ENCODE measurements at places on chromosomes 12 and 14.
A peak's percentile ranks its signal among the peaks of the same experiment; 100 is the strongest.

- no peak for DNase-seq
These were observed 39.8 kb downstream of the SPRING1 start for GRCh38 chr12:116698116-116698515.

- no peak for DNase-seq
These were observed 121.9 kb downstream of the SPTSSA start for GRCh38 chr14:34340025-34340625.

DNA sequence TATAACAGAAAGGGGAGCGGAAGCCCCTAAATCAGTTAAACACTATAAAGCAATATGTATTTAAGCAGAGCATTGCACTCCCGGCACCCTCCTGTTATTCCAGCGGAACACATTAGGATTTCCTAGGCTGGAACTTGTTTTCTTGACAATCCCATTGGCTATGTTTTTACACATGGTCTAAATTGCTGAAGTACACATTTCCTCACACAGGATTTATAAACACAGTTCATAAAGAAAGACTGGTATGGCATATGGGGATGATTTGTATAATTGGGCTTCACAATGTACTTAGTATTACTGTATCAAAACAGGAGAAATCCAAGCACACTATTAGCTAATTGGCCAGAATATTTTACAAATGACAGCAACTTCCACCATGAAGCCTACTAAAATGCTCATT is 23.3 kb downstream of the PAX9 start:
- no peak for DNase-seq

DNA sequence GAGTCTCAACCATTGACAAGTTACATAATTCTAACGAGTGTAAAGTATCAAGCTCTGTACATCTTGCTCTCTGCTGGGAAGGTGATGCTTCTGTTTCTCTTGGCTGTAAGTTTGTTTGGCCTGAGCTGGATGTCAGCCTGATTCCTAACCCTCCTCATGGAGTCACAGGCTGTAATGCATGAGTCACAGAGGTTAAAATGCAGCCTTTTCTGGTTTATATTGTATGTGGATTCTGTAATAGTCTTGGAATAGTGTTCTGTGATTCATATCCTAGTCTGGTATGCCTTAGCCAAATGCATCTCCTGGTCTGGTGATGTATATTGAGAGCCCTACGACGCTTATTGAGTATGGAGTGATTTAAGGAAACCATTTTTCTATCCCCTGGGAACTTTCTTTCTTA is 104.5 kb upstream of the FRMD6 start:
- DNase-seq: no peak

DNA sequence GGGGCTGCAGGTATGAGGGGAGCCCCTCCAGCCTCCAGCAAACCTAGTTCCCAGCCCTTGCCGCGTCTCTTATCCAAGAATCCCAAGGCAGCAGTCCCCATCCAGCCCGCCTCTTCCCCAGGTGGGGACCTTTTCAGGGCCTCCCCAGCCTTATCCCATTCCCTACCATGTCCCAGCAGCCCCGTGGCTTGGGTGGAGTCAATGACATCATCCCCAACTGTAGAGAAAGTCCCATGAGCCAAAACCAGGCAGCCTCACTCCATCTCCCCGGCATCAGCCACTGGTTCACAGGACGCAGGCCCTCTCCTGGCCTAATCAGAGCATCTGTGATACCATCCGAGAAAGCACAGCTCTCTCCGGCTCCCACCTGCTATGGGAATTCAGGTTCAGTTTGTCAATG is 131.0 kb downstream of the NCOR2 start:
- no peak for DNase-seq

- DNase-seq: no peak
These were observed 306.2 kb downstream of the GALC start for GRCh38 chr14:87686746-87687145.

DNA sequence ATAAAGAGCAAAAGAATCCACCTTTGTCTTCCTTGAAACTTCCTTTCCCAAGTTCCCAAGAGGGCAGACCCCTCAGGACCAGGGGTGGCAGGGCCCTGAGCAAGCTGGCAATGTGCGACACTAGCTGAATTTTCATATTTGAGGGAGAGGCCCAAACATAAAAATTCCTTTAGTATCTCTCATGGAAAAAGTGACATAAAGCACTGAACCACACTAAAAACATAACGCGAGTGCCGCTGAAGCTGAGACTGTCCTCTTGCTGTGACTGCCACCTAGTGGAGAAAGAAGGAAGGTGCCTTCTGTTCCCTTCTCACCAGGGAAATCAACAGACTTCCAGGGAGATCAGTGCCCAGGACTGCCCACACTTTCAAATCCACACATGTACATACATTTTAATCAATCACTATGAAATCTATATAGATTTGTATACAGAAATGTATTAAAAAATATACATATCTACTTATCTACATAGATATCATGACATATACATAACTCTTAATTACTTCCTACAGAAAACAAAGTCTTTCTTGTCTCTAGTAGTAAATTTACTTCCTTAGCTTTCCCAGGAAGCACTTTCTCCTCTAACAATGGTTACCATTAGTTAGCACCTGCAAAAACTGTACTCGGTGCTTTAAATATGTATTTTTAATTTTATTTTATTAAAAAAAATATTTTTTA is 53.8 kb downstream of the SSH1 start:
- DNase-seq: peak; percentile 44

DNA sequence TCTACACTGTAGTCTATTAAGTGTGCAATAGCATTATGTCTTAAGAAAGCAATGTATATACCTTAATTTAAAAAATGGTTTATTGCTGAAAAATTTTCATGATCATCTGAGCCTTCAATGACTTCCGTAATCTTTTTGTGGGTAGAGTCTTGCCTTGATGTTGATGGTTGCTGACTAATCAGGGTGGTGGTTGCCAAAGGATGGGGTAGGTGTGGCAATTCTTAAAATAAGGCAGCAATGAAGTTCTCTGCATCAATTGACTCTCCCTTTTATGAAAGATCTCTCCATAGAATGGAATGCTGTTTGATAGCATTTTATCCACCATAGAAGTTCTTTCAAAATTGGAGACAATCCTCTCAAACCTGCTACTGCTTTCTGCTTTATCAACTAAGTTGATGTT is 41.1 kb downstream of the BBS10 start:
- no peak for DNase-seq

DNA sequence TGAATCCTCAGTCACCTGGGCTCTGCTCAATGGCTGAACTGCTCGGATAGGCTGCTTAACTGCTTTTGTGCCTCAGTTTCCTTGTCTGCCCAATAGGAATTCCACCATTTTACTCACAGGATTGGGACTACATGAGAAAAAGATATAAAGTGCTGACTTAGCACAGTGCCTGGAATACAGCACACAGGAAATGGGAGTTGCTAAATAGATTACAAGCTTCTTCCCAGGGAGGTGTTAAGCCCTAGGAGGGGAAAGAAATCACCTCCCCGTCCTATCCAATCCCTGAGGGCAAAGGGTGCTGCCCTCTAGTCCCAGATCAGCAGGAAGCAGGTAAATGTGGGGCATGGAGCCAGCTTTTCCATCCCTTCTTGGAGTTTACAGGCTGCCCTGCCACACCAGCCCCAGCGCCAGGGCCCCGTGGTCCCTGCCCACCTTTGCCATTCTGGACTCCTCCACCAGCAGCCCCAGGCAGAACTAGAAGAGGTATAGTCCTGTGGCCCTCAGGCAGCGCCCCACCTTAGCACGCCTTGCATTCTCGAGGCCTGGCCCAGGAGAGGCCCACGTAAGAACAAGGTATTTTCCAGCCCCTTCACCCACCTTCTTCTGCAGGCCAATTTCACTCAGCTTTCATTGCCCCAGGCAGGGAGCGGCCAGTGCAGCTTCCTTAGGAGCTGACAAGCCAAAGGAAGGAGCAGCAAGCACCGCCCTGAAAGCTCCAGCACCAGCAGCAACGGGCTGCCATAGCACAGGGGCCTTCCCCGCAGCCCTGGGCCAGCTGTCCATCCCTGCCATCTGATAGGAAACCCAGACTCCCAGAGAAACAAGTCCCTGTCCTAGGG is 28.8 kb upstream of the RPLP0 start:
- no peak for DNase-seq

GRCh38 chr12:107622001-107622400 is 63.6 kb upstream of the PWP1 start:
- DNase-seq: no peak

DNA sequence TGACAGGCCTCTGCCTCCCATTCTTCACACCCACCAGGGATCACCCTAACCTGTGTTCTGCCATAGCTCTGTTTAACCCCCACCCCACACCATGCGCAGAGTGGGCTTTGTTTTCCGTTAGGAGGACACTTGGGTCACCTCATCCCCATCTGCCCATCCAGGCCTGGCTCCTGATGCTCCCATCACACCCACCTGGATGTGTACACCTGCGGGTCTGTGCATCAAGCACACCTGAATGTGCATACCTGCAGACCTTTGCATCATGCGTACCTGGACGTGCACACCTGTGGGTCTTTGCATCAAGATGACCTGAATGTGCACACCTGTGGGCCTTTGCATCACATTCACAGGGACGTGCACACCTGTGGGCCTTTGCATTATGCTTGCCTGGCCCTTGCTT is 835.8 kb upstream of the TMEM132C start:
- DNase-seq: no peak

DNA sequence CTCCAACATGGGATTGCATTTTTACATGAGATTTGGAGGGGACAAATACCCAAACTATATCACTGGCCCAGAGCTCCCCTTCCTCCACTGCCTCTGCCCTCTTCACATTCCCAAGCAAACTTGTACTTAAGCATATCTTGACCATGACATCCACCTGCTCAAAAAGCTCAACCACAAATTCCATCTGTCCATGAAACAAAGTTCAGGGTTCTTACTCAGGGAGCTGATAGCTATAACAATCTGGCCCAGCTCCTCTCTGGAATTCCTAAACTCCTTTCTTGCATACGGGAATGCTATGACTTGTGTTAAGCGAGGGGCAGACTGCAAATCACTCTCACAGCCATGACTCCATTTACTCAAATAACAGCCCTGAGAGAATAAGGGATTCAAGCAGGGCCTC is 152.1 kb downstream of the GALC start:
- DNase-seq: no peak

DNA sequence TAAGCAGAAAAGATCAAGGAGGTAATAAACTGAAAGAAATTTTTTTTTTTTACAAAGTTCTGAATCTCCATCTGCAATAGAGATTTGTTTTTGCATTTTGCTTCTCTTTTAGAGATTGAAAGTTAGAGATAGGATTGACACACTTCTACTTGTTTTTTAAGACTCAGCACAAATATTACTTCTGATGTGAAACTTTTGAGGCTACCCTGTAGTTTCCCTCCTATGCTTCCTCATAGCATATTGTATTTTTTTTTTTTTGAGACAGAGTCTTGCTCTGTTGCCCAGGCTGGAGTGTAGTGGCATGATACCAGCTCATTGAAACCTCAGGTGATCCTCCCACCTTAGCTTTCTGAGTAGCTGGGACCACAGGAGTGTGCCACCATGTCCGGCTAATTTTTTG is 32.1 kb upstream of the SGPP1 start:
- DNase-seq: no peak

GRCh38 chr12:7241404-7242005 is 52.0 kb downstream of the PEX5 start:
- no peak for DNase-seq

GRCh38 chr12:47949441-47950341 is 13.7 kb upstream of the TMEM106C start:
- peak; percentile 15 for DNase-seq

DNA sequence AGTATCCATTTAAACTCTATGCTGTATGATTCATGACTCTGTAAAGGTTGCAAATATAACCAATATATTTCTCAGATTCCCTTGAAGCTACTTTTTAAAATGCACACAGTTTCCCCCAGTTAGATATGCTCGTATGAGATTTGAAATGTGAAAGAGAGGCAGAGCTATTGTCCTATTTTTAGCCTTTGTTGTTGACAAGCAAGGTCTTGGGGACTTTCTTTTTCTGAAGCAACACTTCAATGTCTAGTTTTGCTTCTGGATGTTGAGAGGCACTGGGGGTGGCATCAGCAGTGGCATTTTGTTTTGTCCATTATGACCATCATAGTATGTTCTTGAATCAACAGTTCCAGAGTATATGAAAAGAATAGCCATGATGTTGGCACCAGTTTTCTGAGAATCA is 63.4 kb downstream of the ASCL1 start:
- DNase-seq: no peak

DNA sequence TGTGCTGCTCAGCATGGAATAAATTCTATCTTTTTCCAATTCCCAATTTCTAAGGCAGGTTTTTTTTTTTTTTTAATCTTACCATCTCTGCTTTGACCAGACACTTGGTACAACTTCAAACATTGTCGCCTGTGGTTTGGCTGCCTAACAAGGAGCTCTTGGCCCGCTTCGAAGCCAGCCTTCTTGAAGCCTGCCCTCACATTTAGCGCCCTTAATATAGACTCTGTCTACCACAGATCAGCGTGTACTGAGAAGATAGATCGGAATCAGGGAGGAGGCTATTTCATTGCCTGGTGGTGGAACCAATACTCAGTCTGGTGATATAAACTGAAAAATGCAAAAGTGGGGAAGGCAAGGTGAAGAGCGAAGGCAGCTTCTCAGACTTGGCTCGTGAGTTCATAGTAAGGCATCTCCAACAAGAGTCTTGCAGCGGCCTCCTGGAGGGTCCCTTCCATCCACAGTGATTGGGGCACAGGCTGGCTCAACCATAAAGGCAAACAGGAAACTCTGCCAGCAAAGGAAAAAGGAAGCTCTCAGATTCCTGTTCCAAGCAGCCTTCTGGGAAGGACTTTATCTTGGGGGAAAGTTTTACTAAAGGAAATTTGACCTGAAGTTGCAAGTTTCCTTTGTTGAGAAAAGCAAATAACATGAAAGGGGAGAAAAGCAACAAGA is 103.2 kb upstream of the BCL2L14 start:
- no peak for DNase-seq

DNA sequence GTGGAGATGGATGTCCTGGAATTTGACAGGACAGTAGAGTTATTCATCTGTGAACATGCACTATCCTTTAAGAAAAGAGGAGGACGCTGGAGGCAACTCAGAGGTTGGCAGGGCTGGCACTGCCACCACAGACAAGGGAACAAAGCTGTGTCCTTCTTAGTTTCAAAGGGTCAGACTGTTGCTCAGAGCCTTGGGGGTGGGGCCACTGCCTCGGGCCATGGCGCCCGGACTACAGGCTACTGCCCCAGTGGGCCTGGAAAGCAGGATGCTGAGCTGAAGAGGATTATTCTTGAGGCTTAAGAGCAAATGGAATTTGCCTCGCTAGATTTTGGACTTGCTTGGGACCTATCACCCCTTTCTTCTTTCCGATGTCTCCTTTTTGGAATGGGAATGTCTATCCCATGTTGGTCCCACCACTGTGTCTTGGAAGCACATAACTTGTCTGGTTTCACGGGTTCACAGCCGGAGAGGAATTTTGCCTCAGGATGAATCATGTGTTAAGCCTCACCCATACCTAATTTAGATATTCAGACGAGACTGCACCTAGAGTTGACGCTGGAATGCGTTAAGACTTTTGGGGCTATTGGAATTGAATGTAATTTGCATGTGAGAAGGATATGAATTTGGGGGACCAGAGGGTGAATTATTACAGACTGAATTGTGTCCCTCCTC is 114.8 kb upstream of the RFLNA start:
- DNase-seq: no peak

DNA sequence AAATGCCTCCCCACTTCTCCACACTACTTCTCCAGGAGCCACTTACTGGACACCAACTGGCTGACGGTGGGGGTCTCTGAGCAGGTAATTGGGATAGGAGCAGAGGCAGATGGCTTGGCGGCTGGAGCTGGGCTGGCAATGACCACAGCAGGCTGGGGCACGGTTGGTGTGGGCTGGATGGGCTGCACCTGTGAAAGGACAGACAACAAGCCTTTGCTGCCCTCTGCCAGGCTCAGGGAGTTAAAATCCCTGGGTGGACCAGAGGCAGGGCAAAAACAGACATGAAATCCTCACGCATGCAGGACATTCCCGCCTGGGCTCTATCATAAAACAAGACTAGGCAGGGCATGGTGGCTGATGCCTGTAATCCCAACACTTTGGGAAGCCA is 19.3 kb upstream of the TFCP2 start:
- DNase-seq: no peak
